Inflammatory macrophage treated with lipopolysaccharide for 1 hour (primary cell): ENCODE measurements at places on chromosomes 1 and 21.

DNA sequence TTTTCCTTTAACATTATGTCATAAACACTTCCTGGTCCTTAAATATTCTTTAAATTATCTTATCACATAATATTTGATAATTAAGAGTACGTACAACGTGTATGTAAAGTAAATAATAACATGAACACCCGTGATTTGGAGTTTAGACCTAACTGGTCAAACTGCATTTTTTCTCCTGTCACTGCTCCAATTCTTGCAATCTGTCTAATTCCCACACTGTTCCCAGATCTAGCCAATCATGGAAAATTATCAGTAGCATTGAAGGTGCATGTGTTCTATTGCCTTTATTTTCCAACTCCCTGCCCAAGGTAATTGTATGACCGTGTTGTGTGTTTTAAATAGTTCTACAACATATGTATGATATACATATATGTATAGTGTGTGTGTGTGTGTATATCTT lies 2.1 kb upstream of the PM20D1 start:
- no peak for DNase-seq

DNA sequence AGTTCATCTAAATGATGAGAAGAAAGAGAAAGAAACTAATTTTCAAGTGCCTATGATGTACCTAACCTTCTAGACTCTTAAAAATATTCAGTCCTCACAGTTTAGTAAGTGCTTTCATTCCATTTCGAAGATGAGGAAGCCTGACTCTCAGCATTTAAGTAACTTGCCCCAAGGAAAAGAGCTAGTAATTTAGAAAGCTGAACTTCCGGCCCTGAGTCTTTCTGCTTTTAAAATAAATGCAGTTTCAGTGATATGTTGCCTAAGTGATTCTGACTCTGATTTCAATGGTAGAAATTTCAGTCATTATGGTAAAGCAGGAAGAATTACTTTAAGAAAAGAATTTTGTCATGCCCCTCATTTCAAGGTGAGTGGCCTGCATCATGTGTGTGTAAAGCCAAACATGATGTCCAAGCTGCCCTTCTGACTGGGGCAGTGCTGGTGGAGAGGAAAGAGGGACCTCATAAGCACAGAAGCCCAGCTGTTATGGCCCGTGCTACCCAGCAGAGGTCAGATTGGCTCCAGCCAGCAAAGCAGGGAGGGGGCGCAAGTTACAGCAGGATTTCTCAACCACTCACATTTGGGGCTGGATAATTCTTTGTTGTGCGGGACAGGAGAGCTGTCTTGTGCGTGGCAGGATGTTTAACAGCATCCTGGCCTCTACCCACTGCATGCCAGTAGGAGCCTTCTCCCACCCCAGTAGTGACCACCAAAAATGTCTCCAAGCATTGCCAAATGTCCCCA lies 10.7 kb downstream of the ATP1A4 start:
- no peak for DNase-seq

GRCh38 chr21:28540514-28540913 lies 452.2 kb downstream of the LTN1 start:
- no peak for DNase-seq

GRCh38 chr1:165073185-165074007 lies 283.1 kb downstream of the LMX1A start:
- DNase-seq, result peak; percentile 41

GRCh38 chr1:41704196-41704595 lies 214.5 kb downstream of the HIVEP3 start:
- no peak for DNase-seq

- DNase-seq, result no peak
Observed at GRCh38 chr21:35223480-35224156, 174.5 kb upstream of the RUNX1 start.

DNA sequence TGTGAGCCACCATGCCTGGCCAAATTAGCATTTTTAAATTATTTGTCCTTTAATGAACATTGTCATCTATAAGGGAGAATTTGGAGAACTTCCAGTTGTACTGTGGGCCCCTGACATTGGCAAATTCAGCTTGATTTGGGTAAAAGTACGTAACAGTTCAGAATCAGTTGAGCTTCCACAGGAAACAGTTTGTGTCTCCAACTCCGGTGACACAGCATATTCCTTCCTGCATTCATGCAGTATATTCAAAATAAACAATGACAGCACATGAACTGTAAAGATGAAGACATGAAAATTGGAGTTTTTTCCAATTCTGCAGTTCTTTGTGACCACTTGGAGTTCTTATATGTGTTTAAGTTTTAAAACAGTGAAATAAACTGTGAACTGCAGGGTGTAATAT lies 28.2 kb downstream of the RNF220 start:
- DNase-seq, result peak; percentile 51

DNA sequence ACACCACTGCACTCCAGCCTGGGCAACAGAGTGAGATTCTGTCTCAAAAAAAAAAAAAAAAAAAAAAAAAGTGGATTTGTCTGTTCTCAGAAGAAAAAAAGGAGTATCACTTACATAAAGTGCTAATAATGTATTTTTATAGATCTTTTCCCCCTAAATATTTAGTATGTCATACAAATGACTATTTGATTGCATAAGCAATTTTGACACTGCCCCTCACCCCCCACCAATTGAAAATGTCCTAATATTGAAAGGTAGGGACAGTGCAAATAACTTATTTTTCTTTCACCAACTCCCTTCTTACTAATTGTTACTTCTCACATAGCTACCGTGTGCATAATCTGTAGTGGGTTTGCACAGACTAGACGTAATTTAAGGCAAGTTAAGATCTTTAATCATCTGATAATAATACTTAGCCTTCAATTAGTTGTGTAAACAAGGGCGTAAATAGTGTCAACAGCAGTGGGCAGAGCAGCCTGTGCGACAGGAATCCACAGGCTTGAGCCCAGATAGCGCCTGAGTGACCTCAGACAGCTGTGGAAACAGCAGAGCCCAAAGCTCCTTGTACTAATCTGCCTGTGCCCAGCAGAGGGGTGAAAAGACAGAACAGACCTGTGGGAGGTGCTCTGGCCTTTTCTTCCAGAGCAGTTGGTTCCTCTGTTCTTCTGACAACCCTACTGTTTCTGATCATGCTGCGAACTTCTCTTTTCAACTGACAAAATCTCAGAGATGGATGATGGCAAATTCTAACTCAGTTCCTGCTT lies 4.5 kb upstream of the IER5 start:
- peak; percentile 73 for DNase-seq

- no peak for DNase-seq
Observed at GRCh38 chr1:160438317-160438918, 38.1 kb downstream of the VANGL2 start.

DNA sequence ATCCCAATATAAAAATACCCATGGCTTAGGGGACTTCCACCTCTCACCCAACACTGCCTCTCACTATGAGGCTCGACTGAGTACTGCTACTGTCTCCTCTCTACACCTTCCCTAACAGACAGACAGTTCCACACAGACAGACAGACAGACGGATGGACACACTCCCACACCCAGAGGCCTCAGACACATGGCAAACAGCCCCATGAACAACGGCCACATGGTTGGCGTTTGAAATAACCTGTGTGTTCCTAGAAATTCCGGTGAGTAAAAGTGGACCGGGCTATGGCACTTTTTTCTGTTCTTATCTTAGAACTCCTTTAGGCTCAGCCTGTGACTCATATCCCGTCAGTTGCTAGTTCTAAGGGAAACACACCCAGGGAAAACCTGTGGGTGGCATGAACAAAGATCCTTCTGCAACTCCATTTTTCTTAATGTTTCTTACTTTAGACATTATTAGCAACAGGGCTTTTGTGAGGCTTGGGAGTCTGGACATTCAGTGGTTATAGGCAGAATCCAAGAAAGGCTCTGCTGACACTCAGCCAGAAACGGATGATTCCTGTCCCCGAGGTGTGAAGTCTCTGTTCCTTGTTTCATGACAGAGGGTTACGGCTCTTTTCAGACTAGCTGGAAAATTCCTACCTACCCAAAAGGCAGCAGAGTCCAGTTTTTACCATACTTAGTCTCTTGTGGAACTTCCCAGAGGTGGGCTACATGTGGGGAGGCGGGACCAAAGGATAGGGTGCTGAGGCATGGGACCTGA lies 90.5 kb upstream of the TLR5 start:
- DNase-seq, result peak; percentile 75

DNA sequence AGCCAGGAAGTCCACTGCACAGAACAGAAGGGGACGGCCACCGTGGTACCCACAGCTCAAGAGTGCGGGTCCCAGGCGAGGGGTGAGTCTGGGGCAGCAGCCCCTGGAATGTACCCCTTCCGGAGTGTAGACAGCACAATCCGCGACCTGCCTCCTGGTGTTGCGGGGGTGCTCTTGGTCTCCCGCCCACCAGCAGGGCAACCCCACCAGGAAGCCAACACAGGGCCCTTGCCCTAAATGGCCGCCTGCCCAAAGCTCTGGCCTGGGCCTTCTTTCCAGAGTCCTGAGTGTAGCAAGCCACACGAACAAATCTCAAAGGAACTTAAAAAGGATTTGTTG lies 1.1 kb upstream of the SLC19A1 start:
- no peak for DNase-seq

DNA sequence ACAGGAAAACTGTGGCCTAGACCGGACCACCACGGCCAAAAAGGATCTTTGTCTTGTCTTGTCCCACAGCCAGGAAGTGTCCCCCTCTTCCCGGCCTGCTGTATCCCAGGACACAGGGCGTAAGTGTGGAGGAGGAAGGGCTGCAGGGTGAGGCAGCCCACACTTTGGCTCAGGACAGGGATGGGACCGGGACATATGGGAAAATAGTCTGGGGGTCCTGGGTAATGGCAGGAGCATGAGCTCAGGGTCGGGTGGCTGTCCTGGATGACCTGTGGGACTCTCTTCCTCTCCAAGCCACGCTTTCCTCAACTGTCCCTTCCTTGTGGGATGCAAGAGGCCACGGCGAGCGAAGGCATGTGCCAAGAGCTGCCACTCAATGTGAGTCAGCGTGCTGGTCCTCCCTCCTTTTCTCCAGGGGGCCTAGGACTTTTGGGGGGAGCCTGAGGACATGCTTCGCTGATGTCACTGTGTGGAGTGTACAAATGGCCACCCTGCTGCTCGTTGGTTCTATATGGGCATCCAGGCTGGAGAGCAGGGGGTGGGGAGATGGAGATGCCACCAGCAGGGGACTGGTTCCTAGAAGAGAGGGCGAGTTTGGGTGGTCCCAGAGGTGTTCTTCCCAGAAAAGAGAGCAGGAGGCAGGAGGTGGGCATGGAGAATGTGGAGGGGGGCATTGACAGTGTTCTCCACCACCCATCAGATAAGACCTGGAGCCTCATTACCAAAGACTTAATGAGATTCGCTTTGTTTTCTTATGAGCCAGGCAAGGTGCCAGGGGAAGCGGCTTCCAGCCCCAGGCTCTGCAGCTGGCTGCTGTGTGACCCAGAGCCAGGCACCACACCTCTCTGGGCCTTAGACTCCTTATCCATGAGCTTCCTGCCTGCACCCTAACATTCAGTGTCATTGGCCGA lies 11.5 kb upstream of the PADI1 start:
- no peak for DNase-seq

DNA sequence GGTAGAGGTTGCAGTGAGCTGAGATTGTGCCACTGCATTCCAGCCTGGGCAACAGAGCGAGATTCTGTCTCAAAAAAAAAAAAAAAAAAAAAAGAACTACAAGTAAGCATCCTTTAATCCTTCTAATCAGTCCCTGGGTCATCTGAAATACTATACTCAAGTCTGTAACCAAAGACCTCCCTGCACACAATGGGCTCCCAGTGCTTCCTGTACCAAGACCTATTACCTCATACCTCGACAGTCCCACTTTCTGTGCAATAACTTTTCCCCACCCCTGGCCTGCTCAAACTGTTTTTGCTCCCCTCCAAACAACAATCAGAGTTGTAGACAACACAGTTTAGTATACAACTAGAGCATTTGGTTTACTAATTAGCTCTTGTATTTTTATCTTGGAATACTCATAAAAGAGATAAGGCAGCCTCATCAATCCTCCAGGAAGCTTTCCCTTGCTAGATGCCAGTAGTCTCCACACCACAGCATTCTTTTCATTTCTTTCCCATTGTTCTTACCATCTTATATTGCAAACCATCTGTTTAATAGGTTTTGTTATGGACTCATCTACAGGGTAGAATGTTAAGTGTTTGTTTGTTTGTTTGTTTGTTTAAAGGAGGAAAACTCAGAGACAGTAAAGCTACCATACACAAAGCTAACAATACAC lies 19.2 kb upstream of the RLF start:
- DNase-seq, result no peak

GRCh38 chr1:11881749-11882441 lies 23.1 kb upstream of the NPPB start:
- no peak for DNase-seq

GRCh38 chr1:47984175-47984789 lies 12.9 kb downstream of the TRABD2B start:
- no peak for DNase-seq

DNA sequence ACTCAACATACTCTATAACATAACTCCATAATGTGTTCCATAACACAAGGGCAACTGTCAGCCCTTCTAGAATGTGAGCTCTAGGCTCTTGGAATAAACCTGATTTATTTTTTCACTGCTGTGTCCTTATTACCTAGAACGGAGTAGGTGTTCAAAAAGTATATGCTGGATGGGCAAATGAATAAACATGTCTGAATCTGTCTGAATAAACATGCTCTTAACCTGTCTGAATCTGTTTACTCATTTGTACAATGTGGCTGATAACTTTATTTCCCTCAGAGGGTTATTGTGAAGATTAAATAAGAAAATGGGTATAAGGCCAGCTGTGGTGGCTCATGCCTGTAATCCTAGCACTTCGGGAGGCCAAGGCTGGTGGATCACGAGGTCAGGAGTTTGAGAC lies 42.3 kb downstream of the AZIN2 start:
- DNase-seq, result no peak

- no peak for DNase-seq
Observed at GRCh38 chr1:54781023-54781723, 16.9 kb upstream of the PARS2 start.

GRCh38 chr1:173276922-173277800 lies 70.0 kb upstream of the TNFSF4 start:
- no peak for DNase-seq

DNA sequence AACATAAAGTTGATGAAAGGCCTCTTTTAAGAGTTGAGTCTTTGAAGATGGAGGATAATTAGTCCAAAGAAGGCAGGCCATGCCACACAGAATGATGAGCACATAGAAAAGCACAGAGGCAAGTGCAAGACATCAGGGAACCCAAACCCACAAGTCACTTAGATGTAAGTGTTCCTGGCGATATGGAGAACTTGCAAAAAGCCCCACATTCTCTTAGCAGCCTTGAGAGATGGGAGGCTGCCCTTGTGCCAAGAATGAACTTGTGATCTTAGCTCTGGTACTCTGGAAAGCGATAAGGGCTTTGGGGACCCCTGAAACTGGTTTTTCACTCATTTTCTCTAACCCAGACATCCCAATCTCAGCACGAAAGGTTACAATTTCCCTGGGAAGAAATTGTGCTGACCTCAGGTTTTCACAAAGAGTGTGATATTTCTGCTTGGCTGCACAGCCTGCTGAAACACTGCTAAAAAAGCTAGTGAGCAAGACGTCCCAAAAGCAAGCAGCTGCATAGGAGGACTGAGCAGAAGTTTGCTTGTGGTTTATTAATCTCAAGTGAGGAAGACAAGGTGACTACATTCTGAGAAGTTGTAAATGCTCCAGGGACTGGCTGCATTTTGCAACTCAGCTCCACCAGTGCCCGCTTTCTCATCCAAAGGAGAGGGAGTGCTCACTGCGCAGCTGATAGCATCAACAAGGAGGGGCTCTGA lies 496.9 kb upstream of the CAMK1G start:
- DNase-seq, result no peak
